ENCODE measurements at places on chromosomes 16 and 17. TPM values are rescaled to one million over a fixed set of nuclear protein-coding genes. Genes with fewer than 3 reads are reported as not detected.
A peak's percentile ranks its signal among the peaks of the same experiment; 100 is the strongest.

GRCh38 chr16:56357241-56357764, 68.0 kb downstream of the AMFR start:
- H3K4me1 ChIP-seq: peaks cover 12% of the 10 kb centered on the region
- H3K36me3 ChIP-seq: peaks cover 19% of the 10 kb centered on the region
- no peak for DNase-seq
- no peaks in the 10 kb centered on the region for H3K27me3 ChIP-seq
- H3K4me3 ChIP-seq: peak overlapping the region; percentile 39

GRCh38 chr17:57110152-57110542, 25.1 kb downstream of the AKAP1 start:
- peaks cover 25% of the 10 kb centered on the region for H3K4me1 ChIP-seq
- H3K27me3 ChIP-seq: no peaks in the 10 kb centered on the region
- no peak overlapping the region for H3K4me3 ChIP-seq

DNA sequence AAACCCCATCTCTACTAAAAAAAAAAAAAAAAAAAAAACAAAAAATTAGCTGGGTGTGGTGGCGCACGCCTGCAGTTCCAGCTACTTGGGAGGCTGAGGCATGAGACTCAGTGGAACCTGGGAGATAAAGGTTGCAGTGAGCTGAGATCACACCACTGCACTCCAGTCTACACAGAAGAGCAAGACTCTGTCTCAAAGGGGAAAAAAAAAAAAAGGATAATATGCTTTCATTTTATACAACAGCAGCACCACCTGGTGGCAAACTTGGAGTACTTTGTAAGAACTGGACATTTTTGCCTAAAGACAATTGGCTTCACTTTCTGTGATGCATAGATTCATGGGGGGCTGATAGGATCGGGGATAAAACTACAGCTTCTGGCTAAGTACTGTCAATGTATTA, 8.5 kb downstream of the CHTF8 start:
- H3K36me3 ChIP-seq: no peaks in the 10 kb centered on the region
- H3K27me3 ChIP-seq: no peaks in the 10 kb centered on the region
- H3K27ac ChIP-seq: no peak overlapping the region
- H3K4me3 ChIP-seq: no peak overlapping the region
- H3K4me1 ChIP-seq: no peaks in the 10 kb centered on the region

The DNASE1L2 gene
- total RNA-seq: 1.5 TPM

The ITGB4 gene
- total RNA-seq: 44.1 TPM

The KRT17 gene
- total RNA-seq: 85.6 TPM

Data from left lung (tissue), 14 donors.